ENCODE measurements at places on chromosomes 6 and 20.
A peak's percentile ranks its signal among the peaks of the same experiment; 100 is the strongest.

DNA sequence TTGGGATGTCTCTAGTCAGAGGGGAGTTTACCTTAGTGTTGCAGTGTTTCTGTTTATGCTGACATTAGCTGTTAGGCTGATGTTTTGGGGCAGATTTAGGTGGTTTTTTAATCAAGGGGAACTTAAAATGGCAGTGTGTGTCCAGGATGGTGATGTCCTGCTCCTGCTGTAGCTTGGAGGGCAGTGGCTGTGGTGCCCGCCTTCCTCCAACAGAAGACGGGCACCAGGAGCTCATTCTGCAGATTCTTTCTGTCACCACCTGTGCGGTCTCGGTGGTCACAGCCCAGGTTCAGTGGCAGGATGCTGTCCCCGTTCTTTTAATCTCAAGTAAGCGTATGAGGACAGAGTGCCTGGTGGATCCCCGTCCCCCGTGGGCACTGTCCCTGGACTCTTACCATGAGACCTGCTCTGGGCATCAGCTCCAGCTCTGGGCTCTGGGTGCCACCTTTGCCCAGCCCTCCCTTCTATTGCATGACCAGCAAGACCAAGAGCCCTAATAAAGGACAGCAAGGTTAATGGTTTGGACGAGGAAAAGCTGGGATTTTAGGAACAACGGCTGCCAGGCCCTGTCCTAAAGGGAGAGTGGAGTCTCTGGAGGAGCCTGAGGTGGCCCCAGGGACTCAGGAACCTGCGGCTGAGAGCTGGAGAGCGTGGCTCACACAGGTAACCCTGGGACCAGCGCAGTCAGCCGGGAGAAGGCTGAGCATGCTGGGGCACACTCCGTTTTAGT, 217.3 kb downstream of the ERMARD start:
- no peak for DNase-seq

DNA sequence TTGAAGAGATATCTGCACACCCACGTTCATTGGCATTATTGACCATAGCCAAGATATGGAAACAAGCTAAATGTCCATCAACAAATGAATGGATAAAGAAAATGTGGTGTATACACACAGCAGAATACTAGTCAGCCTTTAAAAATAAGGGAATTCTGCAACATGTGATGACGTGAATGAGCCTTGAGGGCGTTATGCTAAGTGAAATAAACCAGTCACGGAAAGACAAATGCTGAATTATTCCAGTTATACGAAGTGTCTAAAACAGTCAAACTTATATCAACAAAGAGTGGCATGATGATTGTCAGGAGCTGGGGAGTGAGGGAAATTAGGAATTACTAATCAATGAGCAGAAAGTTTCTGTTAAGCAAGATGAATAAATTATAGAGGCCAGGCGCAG, 8.4 kb upstream of the DEFB121 start:
- DNase-seq: no peak

DNA sequence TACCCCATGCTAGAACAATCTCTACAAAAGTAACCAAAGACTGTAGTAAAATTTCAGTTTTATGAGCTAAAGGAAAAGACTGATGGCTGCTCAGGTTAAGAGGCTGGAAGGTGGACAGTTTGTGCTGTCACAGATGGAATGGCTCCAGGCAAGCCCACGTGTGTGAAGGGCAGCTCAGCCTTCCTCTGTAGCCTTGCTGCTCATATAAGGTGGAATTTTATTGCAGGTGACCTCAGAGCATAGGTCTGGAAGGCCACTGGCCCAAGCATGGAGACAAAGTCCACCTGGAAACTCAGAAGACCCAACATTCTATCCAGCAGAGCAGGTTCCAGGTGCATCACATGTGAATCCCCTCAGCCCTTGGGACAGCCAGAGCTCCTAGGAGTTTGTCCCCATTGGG, 53.6 kb downstream of the KAT14 start:
- DNase-seq: no peak

DNA sequence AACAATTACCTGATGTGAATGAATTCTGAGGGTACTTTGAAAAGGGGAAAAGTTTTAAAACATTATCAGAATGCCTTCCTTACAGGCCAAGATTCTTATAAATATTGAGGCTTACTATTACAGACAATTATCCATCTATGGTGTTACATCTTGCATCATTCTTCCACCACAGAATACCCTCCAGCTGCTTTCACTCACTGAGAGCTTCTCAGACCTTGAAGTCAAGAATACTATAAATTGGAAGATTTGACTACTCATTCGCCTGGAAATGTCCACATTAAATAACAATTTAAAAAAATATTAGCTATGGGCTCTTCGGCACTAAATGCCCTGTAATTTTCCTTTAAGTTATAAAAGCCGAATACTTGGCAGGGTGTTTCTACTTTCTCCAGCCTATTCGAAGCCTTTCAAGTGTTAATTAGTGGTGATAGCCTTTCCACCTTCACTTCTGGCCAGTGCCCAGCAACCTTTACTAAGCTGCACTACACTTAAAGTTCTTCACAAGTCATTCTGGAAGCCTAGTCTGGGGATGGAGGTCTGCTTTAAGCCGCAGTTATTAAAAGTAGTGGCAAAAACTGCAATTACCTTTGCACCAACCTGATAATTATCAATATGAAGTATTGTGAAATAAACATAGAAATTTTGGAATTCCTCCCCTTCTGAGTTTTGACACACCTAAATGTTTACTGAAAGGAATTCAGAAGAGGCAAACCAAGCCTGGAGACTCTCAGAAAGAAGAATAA, 100.9 kb downstream of the BMP5 start:
- no peak for DNase-seq

GRCh38 chr6:90314514-90314913, 17.9 kb upstream of the BACH2 start:
- DNase-seq: no peak

DNA sequence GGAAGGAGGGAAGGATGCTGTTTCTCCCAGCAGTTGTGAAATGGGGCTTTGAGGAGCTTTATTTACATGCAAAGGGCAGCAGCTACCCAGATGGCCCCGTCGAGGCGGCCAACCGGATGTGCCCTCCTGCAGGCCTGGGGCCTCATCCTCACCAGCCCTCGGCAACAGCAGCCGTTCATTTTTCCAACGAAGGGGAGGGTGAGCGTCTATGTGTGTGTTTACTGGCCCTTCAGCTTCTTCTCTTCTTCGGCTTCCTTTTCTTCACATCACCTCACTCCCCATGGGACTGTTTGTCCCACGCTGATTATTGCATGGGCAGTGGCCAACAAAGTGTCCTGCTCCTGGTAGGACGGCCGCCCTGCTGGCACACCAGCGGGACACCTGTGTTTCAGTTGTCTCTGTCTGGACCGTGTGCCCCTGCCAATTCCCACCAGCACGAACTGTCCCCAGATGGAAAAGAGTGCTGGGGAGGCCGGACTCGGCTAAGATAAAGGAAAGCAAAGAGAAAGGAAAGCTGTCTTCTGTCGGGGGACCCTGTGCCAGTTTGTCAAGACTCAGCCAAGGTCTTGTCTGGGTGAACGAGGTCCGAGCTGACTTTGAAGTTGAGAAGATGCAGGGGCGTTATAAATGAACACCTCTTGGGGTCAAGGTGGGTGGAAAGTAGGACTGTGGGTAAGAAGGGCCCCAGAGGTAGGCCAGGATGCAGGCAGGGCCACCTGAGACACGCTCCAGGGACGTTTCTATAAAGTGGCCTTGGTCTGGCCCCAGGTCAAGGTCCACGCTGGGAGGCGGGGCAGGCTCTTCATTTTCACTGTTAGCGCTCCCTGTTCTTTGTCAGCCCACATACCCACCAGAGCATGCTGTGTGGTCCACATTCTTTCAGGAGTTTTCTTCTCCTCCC, 57.0 kb downstream of the FAM50B start:
- DNase-seq: no peak

- no peak for DNase-seq
Measured at GRCh38 chr6:155228546-155229166, 35.2 kb upstream of the CLDN20 start.

- no peak for DNase-seq
Measured at GRCh38 chr6:85408039-85408438, 41.8 kb upstream of the NT5E start.

DNA sequence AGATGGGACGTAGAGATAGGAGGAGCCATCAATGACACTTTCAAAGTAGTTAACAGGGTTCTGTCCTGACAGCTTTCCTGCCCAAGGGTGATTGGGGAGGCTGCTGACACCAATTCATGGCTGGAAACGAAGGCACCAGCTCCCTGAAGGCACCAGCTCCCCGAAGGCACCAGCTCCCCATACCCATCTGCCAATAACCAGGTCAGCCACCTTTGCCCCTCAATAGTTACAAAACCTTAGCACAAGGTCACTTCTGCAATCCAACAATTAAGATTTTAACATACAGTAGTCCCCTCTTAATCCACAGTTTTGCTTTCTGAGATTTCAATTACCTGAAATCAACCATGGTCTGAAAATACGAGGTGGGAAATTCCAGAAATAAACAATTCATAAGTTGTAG, 51.7 kb downstream of the ELOVL5 start:
- no peak for DNase-seq

DNA sequence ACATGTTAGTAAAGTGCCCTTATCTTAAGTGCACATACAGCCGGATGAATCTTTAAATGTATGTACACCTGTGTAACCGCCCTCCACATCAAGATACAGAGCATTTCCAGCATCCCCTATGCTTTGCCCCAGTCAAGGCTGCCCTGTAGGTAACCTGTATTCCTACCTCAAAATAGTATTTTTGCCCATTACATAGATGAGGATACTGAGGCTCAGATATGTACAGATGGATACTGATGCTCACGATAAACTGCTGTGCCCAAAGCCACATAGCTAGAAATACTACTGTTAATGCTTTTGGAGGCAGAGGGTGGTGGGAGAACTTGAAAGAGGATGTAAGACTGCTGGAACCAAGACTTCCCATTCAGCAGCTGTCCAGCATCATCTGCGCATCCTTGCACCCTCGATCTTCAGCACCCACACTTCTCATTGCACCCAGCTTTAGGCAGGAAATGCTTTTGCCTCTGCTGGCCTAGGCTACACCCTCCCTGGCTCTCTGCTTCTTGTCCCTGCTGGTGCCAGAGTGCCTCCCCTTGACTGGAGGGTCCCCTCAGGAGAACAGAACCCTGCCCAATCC, 27.0 kb upstream of the ZFAND3 start:
- no peak for DNase-seq

GRCh38 chr6:157760589-157761330, 62.3 kb upstream of the SNX9 start:
- peak; percentile 71 for DNase-seq

- DNase-seq: peak; percentile 91
Measured at GRCh38 chr20:53828682-53829254, 235.1 kb upstream of the ZNF217 start.

GRCh38 chr6:151263967-151264366, 24.2 kb downstream of the AKAP12 start:
- no peak for DNase-seq

DNA sequence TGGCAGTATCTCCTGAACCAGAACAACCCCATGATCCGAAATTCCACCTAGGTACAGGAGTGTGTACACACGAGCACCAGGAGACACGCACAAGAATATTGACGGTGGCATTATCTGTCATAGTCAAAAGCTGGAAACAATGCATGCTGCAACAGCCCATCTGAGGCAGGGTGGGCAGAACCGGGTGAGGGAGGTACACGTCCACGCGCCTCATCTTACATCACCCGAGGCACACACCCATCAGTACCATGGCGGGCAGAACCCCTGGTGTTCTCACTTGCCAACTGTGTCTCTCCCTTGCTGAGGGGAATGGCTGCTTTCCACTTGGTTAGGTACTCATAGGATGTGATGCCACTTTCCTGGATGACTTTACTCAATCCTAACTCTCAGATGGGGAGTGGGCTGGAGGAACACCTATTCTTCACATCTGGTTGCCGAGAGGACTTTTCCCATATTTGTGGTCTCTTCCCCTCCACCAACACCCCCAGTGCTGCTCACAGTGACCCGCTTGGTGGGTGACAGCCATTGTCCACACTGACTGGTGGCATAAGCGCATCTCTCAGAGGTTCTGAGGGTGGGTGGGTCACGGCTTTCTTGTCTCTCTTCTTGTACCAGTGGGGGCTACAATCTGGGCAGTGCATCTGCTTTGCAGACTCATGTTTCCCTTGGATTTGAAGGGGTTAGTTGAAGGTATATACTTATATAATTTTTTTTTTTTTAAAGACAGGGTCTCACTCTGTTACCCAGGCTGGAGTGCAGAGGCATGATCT, 13.5 kb downstream of the PPP1R3G start:
- no peak for DNase-seq

- DNase-seq: no peak
Measured at GRCh38 chr20:36408219-36408618, 102.1 kb downstream of the DLGAP4 start.

DNA sequence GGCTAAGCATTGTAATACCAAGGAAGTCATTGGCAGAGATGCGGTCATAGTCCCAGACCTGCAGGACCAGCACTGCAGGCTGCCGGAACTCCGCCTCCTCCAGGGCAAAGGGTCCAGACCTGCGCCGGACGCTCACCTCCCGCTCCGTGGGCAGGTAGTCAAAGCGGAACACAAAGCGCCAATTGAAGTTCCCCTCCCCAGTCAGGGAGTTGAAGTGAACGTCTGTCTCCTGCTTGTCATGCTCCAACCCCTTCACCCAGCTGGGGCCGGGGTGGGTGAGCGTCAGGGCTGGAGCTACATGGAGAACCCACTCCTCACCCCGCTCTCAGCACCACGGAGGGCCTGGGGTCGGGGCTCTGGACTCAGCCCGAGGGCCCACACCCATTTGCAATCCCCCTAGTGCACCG, 18.2 kb downstream of the ERGIC3 start:
- no peak for DNase-seq

- peak; percentile 51 for DNase-seq
Measured at GRCh38 chr6:138107078-138107751, at the start of gene PERP. TSS of gene PERP (minus strand) at chr6:138107419. CDS start at chr6:138107340, 79 bp downstream.

All from RCC 7860 (cell line).